Foreskin fibroblast (primary cell): ENCODE measurements at places on chromosomes 5 and 9.

GRCh38 chr5:76294573-76294972 is 108.5 kb upstream of the IQGAP2 start:
- no peak for DNase-seq

- peak; percentile 27 for DNase-seq
Measured at GRCh38 chr9:133995012-133995896, 3.1 kb upstream of the VAV2 start.

DNA sequence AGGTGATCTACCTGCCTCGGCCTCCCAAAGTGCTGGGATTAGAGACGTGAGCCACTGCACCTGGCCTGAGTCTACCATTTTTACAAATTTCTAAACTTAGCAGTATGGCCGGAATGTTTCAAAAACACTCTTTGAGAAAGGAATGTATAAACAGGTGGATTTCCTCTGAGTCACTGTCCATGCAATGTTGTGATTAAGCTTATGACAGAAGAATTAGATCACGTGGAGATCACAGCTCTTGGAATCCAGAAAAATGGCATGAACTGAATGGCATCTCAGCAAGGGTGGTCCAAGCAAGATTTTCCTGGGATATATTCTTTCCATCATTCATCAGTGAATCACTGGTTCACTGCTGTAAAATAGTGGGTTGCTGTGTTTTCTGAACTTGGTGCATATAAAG is 865.0 kb downstream of the PTPRD start:
- DNase-seq = no peak

GRCh38 chr5:137146402-137146890 is 352.7 kb downstream of the SPOCK1 start:
- peak; percentile 96 for DNase-seq

DNA sequence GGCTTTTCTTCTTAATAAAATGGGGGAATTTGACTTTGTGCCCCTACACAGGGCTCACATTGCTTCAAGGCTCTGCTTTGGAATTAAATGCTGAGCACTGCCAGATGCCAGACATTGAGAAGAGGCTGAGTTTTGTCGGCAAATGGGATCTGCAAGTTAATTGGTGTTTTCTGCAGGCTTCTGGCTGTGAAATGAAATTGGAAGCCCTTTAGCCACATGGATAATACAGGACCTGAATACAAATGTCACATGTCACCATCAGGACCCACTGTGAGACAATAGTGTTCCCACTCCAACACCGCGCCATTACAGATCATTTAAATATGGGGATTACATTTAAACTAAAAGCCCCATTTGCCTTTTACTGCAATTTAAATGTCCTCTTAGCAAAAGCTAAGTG is 164.4 kb downstream of the ZSWIM6 start:
- DNase-seq = no peak

- peak; percentile 56 for DNase-seq
Measured at GRCh38 chr9:113648586-113648985, 185.1 kb downstream of the RGS3 start.

DNA sequence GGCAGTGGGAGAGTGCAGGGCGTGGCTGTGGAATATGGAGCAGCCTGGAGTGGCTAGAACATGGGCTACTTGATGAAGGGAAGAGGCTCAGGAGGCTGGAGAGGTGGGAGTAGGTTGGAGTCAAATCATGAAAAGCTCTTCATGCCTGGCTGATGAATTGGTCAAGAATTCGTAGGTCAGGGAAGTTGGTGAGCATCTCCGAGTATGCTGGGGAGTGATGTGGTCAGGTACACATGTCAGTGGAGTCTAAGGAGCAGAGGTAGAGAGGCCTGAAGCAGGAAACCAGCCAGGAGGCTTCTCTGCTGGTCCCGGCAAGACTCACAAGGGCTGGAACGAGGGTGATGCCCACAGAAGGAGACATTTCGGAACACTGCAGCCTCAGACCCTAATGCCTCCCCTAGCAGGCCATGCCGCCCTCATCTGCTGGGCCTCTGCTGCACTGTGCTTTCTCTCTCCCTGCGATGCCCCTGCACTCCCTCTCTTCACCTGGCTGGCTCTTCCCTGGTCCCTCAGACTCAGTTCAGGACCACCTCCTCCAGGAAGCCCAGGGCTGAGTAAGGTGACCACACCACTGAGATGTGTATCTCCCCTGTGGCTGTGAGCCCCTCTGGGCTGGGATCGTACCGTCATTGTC is 33.6 kb downstream of the TMOD1 start:
- DNase-seq = no peak

DNA sequence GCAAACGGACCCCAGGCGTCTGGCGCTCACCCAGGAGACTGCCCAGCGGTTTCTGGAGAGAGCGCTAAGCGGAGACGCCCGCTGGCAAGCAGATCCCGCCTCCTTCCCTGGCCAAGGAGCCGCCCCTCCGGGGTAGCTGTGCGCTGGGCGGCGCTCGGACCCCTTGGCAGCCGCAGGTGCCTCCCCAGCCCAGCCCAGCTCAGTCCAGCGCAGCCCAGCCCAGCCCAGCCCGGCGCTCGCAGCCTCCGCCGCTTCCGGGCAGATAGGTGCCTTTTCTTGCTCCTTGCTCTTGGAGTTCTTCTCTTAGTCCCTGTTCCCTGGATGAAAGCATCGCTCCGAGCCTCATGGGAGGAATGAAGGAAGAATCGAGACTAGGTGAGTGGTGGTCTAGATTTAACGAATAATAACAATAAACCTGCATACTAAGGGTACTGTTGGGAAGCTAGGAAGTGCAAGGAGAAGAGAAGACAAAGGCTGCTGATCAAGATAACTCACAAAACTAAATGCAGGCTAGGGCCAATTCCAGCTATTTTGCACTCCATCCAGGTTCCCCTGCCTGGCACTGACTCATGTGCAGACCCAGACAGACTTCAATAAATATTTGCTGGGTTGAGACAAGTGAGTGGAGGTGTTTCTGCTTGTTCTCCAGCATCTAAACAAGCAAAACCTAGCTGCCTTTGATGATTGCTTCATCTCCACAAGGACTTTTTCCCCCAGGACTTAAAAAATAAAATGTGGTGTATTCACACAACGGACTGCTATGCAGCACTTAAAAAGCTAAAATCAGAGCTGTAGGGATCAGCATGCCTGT is at the start of gene STK32A:
Gene STK32A (plus strand): TSS at position 202 of the 811 bp plus-strand sequence. CDS start 4,609 bp downstream, outside the sequence.
- no peak for DNase-seq

GRCh38 chr9:91951944-91952520 is 2.0 kb upstream of the ROR2 start:
- peak; percentile 58 for DNase-seq

DNA sequence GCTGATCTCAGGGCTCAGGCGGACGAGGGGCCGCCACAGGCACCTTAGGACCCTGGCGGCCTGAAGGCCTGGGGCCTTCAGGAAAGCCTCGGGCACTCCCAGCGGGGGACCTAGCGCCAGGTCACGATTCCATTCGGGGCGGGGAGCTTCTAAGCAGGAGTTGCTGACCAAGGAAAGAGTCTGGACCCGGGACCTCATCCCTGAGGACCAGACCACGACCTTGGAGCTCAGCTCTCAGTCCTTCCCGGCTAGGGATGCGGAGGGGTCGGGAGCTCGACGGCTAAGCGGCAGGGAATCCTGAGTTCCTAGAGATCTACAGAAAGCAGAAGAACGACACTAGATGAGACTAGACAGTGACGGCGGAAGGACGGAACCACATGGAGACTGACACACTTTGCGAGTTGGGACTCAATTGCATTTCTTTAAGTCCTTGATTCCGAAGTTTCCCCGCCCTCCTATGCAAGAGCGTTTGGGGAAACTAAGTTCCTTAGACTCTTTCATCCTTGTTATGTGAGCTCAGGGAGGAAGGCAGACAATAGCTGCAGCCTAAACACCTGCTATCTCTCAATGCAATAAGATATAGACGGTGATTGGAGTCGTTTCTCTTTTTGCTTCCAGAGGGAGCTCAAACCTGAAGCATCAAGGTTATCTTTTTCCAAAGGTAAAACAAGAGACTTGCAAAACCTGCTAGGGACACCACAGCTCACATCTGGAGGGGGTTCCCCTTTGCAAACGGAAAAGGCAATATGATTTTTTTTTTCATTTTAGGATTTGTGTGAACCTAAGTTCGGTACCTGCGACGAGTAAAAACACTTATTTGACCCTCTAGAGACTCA is 9.7 kb downstream of the NR2F1-AS1 start:
- no peak for DNase-seq

GRCh38 chr9:82903503-82903902 is 159.4 kb downstream of the RASEF start:
- DNase-seq = no peak

DNA sequence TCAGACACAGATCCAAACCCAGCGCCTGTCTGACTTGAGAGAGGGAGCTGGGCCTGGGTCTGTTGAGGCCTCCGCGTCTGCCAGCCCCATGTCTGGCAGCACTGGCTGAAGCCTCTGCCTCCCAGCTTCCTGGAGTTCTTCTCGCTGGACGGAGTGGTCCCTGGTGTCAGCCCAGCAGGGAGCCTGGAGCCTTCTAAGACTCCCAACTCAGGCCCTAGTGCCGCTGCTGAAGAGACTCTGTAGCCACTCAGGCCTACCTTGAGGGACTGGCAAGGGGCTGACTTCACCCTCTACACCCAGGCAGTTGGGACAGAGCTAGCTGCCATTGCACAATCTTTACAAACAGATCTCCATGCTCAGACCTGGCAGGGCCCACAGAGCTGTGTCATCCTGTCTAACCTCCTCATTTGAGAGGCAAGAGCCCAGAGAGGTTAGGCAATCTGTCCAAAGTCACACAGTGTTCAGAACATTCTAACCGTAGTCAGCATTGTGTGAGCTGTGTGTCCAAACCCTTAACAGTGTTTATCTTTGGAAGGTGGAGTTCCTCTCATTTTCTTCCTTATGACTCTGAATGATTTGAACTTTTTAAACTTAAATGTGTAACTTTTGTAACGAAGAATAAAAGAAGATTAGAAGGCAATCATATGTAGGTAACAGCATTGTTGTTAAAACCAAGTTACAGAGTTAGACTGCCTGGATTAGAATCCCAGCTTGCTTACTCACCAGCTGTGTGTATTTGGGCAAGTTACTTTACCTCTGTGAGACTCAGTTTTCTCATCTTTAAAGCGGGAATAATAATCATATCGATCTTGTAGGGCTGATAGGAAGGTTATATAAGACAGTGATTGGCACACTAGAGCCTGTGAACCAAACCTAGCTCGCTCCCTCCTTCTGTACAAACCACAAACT is 4.6 kb upstream of the DUSP1 start:
- peak; percentile 95 for DNase-seq

DNA sequence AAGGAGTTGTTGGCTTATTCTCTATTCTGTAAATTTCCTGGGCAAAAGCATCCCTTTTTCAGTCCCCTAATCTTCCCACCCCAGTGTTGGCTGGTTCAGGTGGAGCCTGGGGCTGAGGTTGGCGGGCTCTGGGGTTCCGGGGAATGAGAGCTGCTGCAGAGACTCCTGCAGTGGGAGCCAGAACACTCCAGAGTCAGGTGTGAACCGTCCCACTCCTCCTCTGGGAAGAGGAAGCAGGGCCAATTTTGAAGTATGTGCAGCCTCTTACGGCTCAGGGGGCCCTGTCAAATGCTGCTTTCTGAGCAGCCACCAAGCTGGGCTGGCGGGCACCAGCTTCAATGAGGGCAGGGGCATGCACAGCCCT is 42.8 kb downstream of the JADE2 start:
- no peak for DNase-seq

DNA sequence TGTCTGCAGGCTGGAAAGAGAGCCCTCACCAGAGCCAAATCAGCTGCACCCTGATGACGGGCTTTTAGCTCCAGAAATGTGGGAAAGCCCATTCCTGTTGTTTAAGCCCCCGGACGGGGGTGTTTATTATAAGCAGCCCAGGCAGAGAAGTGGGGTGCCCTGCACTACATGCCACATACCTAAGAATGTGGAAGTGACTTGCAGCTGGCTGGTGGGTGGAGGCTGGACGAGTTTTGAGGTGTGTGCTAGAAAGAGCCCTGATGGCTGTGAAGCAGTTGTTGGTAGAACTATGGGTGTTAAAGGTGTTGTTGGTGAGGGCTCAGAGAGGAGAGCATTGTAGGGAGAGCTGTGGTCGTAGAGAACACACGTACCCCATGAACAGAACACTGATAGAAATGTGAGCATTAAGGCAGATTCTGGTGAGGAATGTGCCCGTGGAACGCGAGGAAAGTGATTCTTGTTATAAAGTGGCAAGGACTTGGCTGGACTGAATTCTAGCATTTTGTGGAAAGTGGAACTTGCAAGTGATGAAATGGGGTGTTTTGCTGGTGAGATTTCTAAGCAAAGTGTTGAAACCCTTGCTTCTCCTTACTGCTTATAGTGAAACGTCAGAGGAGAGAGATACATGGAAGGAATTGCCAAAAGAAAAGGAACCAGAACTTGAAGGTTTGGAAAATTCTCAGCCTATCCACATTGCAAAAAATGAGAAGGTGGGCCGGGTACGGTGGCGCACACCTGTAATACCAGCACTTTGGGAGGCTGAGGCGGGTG is 38.9 kb downstream of the AHRR start:
- no peak for DNase-seq
